ENCODE measurements at places on chromosomes 1 and 21.

DNA sequence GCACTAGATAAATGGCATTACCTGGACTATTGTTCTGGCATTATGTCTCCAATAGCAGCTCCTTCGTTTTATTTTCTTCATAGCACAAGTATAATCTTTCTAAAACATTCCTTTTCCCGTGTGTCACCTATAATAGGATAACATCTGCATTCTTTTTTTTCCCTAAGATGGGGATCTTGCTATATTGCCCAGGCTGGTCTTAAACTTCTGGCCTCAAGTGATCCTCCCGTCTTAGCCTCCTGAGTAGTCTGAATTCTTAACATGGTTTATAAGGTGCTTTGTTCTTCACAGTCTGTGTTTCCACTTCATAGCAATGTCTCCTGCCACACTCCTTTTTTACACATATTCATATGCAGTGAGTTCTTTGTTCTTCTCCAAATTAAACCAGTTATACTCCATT is 8.6 kb upstream of the MOV10 start:
- DNase-seq: no peak

DNA sequence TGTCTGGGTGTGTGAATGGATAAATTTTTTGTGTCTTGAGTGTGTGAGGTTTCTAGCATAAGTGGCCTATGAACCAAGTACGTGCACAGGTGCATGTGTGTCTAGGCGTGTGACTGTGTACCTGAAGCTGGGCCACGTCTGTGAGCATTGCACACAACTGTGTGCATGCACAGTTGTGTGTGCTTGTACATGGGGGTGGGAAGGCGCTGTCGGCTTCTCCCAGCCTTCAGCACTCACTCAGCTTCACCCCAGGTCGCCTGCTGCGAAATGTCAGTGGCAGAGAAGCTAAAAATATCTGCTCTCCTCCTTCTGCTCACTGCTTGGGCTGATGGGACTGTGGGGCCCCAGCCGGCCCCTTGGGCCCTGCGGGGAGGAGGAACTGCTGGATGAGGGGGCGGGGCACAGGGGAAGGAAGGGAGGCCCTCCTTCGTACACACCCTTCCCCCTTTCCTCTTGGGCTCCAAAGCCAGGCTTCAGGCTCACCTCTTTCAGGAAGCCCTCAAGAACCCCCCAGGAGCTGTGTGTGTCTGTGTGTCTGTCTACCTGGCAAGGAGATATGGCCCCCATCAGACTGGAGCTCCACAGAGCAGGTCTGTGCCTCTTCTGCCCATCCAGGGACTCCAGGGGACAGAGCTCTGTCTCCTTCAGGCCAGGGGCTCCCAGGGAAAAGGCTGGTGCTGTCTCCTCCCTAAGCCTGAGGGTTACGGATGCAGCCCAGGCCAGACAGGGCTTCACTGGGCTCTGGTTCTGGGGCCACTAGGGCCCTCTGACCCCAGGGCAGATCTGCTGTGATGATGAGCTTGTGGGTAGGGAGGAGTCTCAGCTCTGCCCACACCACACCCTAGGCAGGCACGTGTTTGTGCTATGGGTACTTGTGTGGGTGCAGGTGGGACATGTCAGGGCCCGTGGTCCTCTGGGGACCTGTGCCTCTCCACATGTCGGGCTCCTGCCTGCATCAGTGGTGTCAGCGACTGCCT is 35.6 kb upstream of the WASF2 start:
- peak; percentile 44 for DNase-seq

- DNase-seq: no peak
These were observed 134.1 kb upstream of the RAB4A start for GRCh38 chr1:229136822-229137221.

DNA sequence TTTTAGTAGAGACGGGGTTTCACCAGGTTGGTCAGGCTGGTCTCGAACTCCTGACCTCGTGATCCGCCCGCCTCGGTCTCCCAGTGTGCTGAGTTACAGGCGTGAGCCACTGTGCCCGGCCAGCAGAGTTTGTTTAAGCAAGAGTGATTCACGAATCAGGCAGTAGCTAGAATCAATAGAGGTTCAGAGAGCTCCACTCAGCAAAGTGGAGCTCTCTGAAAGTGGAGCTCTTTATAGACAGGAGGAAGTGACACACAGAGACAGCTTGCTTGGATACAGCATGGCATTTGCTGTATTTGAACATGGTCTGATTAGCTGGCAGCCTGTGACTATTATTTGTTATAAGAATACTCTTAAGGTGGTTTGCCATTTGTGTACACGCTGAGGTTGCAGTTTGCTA is 27.1 kb upstream of the CD34 start:
- no peak for DNase-seq

GRCh38 chr1:66360285-66360724 is 173.6 kb upstream of the SGIP1 start:
- no peak for DNase-seq

DNA sequence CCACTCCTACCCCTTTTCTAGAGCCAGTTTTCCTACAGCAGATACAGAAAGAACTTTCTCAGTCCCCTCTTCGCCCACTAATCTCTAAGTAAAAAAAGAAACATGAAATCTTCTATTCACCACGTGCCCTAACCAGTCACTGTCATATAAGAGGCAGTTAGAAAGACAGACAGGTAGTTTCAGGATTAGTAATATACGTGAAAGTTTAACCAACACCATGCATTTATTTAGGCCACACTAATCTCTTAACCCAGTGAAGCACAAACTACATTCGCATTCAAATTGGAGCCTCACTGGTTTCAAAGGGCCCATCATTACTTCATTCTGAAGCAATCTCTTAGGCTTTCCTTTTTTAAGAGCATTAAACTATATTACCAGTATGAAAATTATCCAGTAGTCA is 10.1 kb downstream of the GPATCH2 start:
- DNase-seq: no peak

- DNase-seq: no peak
These were observed 90.1 kb downstream of the ZNF648 start for GRCh38 chr1:181971424-181971823.

DNA sequence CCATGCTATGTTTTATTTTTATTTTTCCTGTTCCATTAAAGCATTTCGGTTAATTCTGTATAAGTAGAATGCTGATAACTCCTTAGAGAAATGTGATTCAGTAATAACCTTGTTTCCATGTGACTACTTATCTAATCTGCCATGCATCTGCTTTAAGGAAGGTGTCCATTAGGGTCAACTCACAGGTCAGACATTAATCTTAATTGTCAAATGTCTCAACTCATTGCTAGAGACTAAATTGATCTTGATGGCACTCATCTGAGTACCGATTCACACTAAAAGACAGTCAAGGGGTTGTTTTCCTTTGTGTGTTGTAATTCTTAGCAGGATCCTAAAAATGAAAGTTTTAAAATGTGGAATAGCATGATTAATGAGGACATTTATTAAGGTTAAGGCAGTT is 41.8 kb downstream of the ITSN1 start:
- DNase-seq: no peak

DNA sequence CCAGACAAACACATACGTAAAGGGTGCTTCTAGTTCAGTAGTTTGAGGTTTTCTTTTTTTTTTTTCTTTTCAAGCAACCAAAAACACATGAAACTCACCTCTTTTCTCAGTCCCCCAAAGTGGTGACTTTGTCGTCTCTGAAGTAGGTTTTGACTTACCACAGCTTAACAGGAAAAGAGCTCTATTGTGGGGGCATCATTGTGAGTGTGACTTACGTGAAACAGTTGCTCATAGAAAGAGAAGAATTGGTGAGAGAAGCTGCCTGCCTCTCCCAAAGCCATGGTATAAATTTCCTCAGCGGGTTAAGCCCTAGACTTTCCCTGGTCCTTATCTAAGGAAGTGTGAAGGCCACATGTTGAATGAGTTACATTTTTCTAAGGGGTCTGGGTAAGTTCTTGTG is 11.9 kb downstream of the FASLG start:
- DNase-seq: no peak

DNA sequence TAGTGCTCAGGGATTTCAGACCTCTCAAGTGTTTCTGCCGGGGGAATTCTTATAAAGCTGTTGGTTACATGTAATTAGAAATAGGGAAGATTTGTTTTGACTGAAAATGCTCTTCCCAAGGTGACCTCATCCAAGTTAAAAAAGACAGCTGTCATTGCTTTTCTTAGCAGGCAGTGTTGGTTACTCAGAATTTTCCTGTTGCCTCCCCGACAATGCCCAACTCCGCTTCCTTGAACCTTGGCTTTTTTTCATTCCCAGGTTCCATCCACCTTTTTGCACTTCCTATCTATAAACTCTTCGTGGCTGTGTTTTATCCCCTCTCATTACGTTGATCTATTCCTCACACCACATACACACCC is 825 bp upstream of the DPH5 start:
- DNase-seq: no peak
